Kidney epithelial cell (primary cell): ENCODE measurements at places on chromosomes 12 and 14.
A peak's percentile ranks its signal among the peaks of the same experiment; 100 is the strongest.

DNA sequence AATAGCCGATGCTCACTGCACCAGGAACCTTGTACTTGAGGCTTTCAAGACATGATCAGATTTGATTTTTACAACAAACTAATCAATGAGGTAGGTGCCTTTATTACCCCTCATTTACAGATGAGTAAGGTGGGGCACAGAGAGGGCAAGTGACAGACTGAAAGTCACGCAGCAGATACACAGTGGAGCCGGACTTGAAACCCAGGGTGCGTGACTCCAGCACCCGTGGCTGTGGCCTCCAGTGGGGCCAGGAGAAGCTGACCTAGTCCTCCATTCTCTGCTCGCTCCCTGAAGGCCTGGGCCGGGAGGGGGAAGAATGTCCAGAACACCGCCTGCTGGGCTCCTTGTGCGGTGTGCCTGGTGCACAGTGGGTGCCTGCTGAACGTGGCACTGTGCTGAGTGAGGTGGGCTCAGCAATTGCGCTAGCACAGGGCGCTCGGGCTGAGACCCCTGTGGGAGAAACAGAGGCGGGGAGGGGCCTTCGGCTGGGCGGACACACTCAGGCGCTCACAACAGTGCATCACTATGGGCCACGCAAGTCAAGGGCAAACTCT lies 125.2 kb downstream of the CALM1 start:
- DNase-seq, result no peak

DNA sequence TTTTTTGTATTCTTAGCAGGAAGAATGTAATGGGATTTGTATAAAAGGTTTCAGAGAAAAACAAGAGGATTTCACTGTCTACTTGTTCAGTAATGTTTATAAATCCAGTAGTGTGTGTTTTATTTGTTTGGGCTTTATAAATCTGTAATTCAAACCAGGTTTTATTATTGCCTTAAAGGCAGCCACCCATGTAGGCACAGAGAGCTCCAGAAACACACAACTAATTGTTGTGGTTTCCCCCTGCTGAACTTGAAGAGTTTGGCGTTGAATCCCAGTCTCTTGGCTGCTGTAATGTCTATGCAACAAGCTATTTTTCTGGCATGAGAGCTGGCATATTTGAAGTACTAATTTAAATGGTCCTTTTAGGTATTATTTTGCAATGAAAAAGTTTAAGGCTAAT lies 63.4 kb upstream of the SLCO1C1 start:
- DNase-seq, result no peak

DNA sequence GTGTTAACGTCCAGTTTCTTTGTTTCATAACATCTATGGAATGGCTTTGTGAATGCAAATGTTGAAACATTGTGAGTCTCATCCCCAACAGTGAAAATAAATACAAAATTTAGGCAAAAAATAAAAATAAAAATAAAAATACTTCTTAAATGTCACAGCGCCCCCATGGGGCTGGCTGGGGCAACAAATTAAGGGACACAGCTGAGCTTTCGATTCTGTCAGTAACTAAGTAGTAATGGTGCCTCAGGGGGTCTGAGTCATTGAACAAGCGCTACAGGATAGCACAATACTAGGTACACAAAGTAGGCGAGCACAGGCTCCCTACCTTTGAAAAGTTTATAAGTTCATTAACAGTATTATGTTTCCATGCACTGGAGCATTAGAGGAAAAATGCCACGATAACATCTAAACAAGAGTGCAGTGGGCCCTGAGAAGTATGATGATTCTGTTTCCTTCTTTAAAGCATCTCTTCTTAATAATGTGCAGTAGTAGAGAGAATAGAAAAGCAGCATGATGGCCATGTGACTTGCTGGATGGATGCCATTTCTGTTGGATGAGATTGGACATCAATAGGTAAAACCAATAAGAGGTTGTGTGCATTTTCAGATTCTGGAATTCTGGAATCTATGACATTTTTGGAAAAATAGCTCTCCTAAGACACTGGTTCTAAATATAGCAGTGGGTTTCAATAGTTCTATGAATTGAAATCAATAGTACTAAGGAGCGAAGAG lies 667.2 kb downstream of the DIO2 start:
- DNase-seq, result no peak

GRCh38 chr12:79514730-79515529 lies 175.8 kb downstream of the PAWR start:
- no peak for DNase-seq

GRCh38 chr14:100159094-100159864 lies at the start of gene DEGS2:
Gene DEGS2 (minus strand): TSS chr14:100159645. CDS start chr14:100159587, 58 bp downstream.
- no peak for DNase-seq

DNA sequence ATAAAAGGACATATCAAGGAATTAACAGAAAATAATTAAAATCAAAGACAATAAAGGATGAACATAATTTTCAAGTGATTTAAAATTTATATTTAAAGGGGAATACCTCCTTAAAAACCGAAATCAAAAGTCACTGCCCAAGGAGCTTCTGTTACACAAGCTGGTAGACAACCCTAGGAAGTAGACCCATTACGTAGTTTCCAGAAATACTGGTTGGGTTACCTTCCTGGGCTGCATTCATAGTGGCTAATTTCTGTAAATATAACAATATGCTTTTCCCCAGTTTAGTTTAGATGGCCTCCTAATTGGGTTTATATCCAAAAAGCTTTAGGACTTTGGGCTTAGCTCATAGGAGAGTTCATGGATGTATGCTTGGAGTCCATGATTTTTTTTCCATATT lies 2.1 kb upstream of the EDDM3A start:
- no peak for DNase-seq

DNA sequence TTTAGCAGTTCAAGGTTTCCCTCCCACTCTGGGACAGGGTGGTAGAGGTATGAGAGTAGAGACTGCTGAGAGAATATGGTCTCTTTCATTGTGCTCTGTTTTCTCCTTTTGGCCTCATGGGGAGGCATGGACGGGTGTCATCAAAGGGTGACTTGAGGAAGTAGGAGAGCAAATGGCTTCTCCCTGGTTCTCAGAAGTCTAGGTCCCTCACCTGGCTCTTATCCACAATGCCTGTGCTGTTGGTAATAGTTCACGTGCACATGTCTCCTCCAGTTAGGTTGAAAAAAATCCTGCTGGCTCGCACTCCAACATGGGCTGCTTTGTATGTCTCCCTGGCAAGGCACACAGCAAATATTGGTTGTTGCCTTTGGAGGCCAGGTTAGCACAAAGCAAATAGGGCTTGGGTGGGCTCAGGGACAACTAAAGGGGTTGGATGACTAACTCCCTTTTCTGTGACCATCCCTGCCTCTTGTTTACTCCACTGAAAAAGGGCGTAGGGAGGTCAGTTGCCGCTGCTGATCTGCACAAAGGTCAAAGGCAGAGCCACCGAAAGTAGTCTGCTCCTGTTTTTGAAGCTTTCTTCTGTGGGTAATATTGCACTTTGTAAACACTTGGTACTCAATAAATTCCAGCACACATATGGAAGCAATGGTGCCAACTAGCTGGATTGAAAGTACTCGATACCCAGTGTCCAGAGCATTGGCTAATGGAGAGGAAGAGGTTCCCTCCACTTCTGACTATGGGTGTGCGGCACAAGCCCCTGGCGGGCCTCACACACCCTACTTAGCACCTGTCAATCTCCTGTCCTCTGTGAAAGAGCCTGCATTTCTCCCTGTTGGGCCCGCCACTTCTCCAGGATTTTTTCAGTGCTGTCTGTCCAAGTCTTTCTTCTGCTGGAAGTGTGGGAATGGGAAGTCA lies 121.8 kb downstream of the SLC38A6 start:
- DNase-seq, result no peak

DNA sequence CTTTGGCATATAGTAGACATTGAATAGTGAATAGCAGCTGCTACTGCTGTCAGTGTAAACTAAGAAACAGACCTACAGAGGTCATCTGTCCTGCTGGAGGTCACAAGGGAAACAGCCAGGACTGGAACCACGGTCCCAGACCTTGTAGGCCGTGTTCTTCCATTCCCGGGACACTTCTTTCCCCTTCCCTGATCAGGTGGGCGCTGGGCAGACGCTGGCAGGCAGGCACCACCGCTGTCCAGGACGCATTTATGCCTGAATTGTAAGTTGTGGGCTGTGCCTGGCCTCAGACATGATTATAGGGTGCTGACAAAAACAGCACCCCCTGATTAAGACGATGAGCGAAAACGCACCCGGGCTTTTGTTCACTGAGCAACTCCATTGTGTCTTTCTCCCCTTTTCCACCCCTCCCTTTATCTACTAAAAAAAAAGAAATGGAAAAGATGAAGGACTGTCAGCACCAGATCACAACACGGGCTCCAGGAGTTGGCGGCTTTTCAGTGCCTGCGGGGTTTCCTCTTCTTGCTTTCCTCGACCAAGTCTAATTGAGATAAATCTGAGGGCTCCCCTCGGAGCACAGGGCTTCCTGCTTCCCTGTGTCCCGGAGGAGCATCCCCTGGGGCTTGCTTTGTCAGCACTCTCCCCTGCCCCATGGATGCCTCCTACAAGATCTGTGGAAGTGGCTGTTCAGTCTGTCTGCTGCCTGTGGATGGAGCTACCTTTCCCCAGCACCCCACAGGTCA lies 80.6 kb downstream of the TSPAN9 start:
- no peak for DNase-seq

GRCh38 chr12:113470871-113471618 lies 626 bp downstream of the LHX5 start:
- no peak for DNase-seq

- no peak for DNase-seq
Observed at GRCh38 chr12:14239350-14239934, 126.0 kb upstream of the ATF7IP start.

- DNase-seq, result no peak
Observed at GRCh38 chr14:105528586-105529318, 2.4 kb downstream of the TMEM121 start.

DNA sequence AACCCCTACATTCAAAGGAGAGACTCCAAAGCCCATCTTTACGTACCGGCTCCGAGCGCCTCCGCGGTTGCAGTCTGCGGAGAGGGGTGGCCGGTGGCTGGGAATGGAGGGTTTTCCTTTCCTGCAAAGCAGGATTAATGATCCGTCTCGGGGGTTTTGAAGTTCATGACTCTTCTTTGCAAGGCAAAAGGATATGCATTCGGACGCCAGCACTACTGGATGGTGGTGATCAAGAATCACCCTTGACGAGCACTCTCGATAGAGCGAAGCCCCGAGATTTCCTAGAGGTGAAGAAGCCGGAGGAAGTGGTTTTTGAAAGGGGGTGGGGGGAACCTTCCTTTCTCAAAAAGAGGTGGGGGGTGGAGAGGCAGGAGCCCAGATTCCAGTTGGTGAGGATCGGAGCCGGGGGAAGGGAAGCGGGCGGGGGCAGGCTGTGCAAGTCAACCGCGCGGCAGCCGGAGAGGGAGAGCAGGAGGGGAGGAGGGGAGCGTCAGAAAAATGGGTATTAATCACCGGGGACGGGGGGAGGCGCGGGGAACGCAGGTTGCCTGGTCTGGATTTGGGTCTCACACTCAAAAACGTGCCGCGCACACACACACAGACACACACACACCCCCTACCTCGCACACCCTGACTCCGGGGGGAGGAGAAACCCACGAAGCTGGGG lies at the start of gene GRIN2B:
Gene GRIN2B, minus strand, starts transcription at position 307 of the 667 bp plus-strand sequence. CDS start 115,394 bp downstream, outside the sequence.
- DNase-seq, result peak; percentile 31

DNA sequence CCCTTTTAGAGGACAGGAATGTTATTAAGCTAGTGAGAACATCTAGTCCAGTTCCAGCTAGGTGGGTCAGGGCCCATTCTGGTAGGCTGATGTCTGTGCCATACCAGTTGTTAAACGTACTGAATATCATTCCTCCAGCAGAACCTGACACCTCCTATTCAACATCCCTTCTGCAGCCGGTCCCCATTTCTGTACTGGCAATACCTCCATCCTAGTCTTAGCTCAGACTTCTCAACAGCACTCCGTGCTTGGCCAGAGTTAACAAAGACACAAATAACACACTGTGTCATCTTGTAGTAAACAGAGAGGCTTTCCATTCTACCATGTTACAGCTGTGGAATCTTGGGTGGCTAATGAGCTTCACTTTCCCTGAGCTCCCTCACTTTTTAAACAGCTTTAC lies 94.3 kb upstream of the PDE3A start:
- DNase-seq, result no peak

- no peak for DNase-seq
Observed at GRCh38 chr12:1809591-1810190, 10.7 kb upstream of the LRTM2 start.

DNA sequence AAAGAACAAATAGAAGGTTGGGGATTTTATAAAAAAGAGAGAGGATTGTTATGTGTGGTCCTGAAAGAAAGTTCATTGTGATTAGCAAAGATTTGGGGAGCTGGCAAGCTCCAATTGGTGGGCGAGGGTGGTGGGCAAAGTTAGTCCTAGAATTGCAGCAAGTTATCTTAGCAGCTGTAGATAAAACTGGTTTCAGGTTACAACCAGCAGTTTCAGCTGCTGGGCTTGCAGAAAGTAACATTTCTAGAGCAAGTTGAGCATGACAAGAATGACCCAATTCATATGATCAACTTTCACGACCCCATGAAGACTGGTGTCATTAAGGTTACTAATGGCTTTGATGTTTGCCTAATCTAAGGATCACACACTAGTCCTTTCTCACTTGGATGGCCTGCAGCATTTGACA lies 177.9 kb upstream of the NUDT4 start:
- DNase-seq, result no peak

DNA sequence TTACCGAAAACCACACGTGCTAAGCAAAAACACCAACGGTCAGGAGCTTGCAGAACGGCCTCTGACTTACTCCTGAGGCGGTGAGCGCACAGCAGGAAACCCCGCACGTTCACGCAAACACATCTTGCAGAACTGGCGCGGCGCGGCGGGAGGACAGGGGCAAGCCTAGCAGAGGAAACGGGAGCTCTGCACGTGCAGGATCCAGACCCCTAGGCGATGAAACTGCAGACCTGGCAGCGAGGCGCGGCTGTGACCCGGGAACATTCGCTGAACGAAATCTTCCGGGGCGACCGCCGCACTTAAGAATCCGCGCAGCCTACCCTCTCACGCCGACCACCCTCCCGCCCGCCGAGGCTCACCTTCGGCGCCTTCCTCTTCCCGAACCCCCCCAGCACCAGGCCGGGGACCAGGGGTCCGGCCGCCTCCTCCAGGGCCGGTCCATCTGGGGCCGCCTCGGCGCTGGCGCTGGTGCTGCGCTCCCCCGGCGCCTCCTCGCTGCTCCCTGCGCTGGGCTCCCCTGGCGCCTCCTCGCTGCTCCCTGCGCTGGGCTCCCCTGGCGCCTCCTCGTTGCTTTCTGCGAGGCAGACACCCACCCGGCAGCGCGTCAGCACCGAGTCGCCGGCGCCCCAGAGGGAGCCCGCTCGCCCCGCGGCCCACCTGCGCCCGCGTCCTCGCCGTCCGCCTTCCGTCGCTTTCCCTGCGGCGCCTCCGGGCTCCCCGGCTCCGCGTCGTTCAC lies 615 bp downstream of the DDX51 start:
- no peak for DNase-seq
